Hepatic stellate cell (primary cell): ENCODE measurements at places on chromosomes 6 and 20.
A peak's percentile ranks its signal among the peaks of the same experiment; 100 is the strongest.

GRCh38 chr6:103617642-103618041, 1242.1 kb downstream of the HACE1 start:
- DNase-seq, result no peak

DNA sequence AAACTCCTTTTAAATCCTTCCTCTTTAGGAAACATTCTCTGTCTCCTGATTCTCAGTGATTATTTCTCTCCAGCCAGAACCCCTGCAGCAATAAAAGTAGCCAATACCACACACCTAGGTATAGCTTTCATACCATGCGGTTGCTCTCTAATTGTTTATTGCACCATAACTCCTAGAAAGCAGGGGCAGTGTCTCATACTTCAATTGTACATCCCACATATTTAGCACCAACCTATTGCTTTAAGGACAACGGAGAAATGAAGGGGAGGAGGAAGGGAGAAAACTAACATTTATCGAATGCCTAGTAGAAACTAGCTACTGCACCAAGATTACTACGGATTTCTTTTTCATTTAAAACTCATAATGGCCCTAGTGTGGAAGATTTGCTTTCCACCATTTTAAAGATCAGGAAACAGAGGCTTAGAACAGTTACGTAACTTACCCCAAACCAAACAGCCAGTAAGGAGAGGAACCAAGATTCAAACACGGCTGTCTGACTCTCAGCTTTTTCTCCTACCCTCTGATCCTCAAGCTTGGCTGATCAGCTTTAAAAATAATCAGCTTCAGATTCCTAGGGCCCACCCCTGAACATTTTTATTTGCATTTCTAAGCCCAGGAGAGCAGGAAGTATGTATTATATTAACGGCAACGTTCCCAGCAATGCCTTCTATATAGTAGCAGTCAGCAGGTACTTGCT, 43.4 kb upstream of the ATXN1 start:
- DNase-seq, result no peak

DNA sequence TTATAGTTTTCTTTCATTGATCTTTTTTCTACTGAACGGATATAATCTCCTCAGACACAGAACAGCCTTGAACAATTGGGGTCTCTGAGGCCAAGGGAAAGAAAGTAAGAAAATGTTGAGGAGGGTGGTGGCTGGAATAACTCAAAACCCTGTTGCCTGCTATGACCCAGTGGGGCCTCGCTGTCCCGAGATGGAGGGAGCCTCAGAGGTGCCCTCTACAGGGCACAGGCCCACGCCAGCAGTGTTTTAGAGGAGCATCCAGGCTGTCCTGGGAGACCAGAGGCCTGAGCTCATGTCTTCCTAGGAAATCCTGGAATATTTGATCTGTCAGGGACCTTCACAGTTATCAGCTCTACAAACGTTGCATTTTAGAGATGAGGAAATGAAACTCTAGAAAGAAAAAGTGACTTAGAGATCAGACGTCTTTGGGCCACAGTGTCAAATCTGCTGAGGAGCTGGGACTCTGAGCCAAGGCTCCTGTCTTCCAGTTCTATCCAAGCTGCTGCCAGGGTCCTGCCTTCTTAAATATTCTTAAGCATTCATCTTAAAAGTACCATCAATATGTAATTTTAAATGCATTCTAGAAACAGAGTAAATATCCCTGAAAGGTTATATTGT, 26.3 kb downstream of the ALDH5A1 start:
- DNase-seq, result peak; percentile 53

DNA sequence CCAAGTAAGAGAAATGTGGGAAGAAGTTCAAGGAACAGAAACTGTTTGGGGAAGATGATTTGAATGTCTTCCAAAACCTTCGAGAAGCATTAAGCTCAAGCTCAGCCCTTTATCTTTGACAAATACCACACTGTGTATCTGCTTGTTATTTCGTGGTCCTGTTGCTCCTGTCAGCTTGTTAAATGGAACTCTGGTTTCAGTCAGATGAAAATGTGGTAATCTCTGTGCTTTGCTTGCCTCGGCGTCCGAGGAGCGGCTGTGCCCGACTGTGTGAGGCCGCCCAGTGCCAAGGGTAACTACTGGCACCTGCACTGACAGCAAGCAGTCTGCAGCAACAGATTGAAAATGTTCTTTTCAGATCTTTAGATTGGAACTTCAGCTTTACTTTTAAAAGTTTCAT, 577.9 kb upstream of the FLRT3 start:
- no peak for DNase-seq

GRCh38 chr6:146938266-146938665, 266.0 kb upstream of the STXBP5 start:
- DNase-seq, result no peak

DNA sequence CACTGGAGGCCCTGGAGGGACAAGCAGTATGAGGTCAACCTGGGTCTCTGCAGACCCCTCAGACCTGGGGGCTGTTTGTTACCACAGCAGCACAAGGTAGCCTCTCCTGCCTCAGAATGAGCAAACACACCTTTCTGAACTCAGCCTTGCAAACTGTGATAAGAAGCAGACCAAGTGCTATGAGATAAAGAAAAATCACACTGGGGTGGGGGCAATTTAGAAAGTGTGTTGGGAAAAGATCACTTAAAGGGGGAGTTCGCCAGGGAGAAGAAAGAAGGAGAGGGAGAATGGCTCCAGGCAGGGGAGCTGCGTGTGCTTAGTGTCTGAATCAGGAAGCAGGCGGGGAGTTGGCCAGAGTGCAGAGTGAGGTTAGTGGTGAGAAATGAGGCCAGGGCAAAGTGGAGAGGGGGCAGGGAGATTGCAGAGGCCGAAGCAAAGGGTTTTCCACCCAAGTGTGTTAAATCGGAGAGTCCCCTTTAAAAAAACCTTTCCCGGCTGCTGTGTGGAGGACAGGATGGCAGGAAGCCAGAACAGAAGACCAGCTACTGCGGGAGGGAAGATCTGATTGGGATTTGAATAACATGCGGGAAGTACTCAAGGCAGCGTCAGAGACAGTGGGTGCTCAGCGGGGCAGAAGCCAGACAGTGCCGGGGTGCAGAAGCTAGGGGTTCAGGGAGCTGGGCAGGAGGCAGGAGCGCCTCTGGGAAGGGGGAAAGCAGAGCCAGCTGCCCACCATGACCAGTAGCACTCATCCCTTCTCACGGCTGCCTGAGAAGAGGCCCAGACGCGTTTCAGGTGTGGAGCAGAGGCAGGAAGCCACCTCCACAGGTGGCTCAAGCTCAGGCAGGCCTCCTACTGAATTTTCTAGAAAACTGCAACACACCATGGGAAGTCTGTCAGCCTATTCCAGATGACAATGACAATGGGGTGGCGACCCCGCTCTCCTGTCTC, 9.0 kb downstream of the ADA start:
- DNase-seq, result peak; percentile 80

GRCh38 chr6:4460586-4461475, 315.4 kb upstream of the CDYL start:
- DNase-seq, result no peak

GRCh38 chr6:125262016-125263013, 39.5 kb downstream of the HDDC2 start:
- DNase-seq, result peak; percentile 82

GRCh38 chr20:796921-797320, 28.6 kb upstream of the SLC52A3 start:
- DNase-seq, result no peak

DNA sequence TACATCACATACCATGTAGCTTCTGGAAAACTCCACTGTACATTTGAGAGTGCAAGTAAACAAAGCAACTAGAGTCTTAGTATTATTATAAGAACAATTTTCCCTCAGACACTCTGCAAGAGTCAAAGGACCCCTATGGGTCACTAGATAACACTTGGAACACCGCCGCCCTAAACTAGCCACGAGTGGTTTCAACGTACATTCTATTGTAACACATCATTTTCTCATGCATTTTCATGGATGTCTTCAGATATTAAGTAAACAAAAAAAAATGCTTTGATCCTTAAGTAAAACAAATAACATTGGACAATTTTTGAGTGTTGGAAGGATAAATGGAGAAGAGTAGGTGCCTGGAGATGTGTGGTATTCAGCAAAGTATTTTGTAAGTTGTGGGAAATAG, 3.2 kb upstream of the RNF146 start:
- no peak for DNase-seq

DNA sequence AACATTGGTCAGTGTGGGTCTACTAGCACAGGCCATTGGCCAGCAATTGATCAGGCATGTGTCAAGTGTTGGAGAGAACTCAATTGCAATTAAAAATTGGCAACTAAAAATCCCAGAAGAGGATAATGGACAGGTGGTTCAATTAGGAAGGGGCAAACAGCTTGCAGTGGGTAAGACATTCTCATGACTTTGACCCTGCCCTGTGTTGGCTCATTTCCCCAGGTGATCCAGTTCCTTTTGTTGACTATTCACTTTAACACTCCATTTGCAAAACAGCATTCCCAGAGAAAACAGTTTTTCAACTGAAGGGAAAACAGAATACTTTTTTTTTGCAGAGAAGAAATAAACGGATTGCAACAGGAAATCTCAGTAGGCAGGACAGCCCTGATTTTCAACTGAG, 28.9 kb upstream of the SCGN start:
- no peak for DNase-seq

DNA sequence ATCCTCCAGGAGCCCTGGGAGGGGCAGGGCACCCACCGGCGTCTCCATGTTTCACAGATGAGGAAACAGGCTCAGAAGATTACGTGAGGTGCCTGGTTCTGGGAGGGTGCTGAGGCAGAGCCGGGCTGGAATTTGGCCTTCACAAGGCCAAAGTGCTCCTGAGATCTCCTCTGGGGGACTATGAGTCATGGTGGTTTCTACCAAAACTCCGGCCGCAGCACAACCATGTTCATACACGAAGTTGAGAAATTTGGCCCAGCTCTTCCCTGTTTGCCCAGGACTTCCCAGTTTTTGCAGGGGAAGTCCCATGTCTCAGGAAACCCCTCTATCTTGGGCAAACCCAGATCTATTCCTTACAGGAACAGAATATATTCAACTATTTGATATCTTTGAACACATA, 172.9 kb upstream of the CDYL start:
- DNase-seq, result peak; percentile 65

GRCh38 chr6:142233945-142234682, 67.7 kb upstream of the ADGRG6 start:
- no peak for DNase-seq

DNA sequence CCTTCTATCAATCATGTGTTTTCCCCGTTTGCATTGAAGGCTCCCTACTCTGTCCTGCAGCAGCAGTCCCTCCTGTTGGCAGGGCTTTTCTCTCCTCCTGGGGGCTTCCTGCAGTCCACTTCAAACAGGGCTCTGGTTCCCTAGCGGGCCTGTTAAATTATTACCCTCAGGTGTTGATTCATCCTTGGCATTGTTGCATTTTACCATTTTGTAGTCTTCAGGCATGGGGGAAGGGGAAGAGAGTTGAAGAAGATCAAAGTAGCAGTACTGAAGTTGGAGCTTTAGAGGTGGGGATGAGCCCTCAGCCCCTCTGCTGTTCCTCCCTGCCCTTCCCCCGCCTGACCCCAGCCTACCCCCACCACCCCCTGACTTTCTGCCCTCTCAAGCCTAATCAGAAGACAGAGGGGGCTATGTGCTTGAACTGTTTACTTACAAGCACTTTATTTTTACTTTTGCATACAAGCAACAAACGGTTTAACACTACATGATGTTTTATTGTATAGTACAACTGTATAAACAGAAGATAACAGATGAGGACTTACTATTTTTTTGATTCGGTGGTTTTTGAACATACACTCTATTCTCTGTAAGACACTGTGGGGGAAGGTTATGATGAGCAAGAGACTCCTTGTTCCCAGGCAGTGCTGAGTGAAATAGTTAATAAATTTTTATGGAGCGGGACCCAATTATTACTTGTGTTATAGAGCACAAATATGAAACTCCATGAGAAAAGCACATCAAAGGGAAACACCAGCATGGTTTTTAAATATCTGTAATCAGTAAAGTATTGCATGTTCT, 169.7 kb downstream of the EYA4 start:
- no peak for DNase-seq

- DNase-seq, result no peak
These were observed 187.8 kb downstream of the SMOC2 start for GRCh38 chr6:168628732-168629245.

- DNase-seq, result no peak
These were observed 58.0 kb downstream of the FOXO3 start for GRCh38 chr6:108618623-108619152.

- DNase-seq, result peak; percentile 11
These were observed 79.0 kb downstream of the SAMD3 start for GRCh38 chr6:130143709-130144108.

DNA sequence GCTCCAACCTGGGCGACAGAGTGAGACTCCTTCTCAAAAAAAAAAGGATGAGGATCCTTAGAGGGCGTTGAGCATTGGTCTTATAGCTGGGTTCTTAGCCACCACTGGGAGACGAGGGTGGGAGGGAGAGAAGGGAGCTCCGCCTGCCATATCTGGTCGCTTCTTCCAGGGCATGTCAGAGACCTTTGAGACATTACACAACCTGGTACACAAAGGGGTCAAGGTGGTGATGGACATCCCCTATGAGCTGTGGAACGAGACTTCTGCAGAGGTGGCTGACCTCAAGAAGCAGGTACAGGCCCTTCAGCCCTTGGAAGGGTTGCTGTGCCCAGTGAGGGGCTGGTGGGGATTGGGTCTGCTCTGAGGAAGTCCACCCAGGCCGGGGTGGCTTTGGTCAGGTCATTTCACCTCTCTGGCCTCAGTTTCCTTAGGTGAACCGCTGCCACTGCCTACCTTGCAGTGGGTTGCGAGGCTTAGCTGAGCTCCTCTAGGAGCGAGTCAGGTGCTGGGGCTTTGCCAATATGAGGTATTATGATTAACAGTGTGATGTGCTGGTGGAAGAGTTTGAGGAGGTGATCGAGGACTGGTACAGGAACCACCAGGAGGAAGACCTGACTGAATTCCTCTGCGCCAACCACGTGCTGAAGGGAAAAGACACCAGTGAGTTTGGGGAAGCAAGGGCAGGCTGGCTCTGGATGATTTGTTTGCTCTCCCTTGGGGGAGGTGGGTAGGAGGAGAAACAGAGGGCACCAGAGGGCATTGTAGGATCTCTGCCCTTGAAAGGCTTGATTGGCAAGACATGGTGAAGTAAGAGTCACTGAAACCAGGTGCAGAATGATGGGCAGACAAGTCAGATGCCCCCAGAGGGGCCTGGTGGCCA, 8.5 kb downstream of the CNPY3 start:
- no peak for DNase-seq

DNA sequence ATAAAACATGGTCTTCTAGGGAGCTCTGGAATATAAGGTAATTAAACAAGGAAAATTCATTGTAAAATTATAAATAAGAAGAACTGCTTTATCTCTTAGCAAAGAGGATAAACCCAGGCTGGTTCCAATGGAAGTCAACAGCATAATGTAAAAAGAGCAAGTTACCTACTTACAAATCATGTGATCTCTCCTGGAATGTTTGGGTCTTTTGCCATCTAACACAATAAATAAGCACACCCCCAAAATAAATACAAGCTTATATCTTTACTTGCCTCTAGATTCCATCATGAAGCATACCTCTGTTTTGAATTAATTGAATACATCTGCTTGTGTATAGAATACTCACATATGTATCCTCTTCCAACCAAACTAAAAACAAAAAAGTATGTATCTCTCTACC, 2.5 kb upstream of the PHACTR1 start:
- DNase-seq, result no peak

- peak; percentile 53 for DNase-seq
These were observed 15.4 kb upstream of the ANKRD60 start for GRCh38 chr20:58243653-58244410.

GRCh38 chr6:142808405-142809061, 136.4 kb downstream of the HIVEP2 start:
- no peak for DNase-seq

- no peak for DNase-seq
These were observed 151.2 kb downstream of the PDE10A start for GRCh38 chr6:165511807-165512206.
